ENCODE measurements at places on chromosomes 1 and 21.
A peak's percentile ranks its signal among the peaks of the same experiment; 100 is the strongest.

DNA sequence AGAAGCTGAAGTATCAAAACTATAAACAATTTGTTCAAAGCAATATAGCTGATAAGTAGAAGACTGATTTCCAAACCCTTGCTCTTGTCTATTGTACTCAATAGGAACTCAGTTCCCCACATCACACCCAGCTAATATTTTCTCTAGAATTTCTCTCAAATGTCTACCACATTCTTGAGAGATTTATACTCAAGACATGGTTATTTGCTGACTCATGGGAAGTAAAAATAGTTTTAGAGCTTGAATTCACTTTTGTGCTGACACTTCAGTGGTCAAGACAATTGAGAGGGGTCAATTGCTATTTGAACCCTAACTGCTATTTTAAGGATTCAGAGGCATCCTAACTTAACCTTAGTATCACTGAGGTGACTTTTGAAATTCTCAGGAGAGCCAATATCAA, 99.0 kb downstream of the TNNI3K start:
- DNase-seq, result no peak

GRCh38 chr21:14119038-14119437, 91.7 kb downstream of the LIPI start:
- DNase-seq, result no peak

DNA sequence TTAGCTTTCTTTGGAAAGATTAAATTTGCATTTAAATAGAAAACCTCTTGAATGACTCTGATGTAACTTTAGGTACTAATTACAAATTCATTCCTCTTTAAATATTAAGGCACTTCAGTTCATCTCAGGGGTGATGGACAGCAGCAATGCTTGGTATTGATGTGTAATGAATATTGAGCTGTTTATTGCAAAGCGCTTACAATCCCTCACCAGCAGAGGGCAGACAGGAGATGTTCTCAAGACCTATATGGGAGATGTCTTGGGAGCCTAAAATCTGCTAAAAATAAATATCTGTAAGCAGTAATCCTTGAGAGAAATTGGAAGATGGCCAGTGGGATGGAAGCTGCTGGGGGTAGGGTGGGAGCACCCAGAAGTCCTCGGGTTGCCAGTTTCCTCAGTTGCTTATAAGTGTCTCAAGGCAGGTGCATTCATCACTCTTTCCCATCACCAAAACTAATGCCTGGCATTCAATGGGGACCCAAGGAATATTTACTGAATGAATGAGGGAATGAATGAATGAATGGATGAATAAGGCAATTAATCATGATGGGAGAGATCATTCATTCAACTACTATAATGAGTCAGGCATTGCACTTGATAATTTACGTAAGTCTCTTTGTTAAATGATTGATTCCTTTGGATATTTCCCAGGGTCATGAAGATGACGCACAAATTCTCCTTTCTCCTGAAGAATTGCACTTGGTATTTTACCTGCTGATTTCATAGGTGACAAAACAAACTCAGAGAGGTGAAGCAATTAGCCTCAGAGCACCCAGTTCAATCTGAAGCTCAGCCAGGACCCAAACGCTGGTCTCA, 2.3 kb downstream of the KLHDC8A start:
- DNase-seq, result peak; percentile 65

DNA sequence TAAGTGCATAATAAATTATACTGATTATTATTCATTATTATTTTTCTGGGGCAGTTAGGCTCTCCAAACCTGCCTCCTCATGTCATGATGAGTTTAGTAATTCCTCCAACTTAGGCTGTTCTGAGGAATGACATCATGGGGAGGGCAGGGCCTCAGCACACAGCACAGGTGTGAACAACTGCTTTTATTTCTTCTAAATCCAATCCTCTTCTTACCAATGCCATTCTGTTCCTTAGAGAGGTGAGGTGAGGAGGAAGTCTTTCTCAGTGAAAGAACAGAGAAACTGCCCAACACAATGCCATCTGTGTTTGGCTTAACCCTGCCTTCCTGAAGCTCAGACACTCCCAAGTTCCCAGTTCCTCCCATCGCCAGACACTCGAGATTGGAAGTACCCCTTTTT, 45.4 kb upstream of the WASF2 start:
- DNase-seq, result no peak

- DNase-seq, result no peak
These were observed 56.7 kb downstream of the CAMK2N1 start for GRCh38 chr1:20429296-20429695.

DNA sequence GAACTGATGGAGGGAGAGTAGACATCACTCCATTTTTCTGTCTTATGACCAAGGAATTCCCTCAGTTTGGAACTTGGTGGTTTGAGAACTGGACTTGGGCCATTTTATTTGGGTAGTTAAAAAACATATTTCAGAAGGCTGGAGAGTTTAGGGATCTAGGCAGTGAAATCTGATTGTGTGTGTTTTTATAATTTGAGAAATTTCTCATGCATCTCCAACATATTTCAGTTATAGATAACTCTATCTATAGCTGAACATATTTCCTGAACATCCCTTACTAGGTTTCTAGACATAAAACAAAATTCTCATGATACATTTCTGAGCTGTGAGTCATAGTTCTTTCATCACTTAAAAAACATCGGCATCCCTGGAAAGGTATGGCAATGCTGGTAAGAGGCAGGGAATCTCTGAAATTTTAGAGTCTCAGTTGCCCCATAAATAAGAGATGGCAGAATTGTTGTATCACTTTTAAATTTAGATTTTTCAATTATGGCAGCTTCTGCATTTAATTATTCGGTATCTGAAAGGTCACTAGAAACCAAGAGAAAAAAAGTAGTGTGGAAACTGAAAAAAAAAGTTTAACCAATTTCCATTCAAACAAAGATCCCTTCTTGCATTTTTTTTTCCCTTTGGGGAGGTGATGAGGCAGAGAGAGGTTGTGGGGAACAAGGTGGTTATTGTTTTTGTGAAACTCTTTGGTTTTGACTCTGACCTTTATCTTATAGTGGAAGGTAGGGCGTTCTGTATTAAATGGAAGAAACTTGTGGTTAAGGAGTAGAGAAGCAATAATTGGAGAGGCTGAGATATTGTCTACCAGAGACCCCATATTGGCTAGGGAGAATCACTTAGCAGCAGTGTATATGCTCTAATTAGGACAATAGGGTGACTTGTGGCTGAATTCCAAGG, 102.9 kb downstream of the FASLG start:
- no peak for DNase-seq

DNA sequence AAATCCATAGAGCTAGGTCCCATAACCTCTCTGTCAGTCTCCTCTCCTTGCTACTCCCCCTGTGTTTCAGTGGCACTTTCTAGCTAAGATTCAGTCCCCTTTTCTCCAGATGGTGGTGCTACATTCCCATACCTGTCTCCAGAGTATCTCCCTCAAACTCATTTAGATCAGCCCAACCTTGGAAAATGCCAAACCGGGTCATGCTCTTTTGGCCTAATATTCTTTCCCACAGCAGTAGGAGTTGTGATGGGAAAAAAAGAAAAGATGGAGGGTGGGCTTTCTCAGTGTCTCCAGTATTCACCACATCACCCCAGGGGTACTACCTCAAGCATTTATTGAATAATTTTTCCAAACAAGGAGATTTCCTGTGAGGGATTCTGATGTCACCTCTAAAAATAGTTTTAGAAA, 3.2 kb upstream of the RXFP4 start:
- peak; percentile 61 for DNase-seq

GRCh38 chr1:194447636-194448035, 1261.2 kb upstream of the B3GALT2 start:
- DNase-seq, result no peak

GRCh38 chr1:217260676-217261075, 370.2 kb downstream of the GPATCH2 start:
- no peak for DNase-seq

DNA sequence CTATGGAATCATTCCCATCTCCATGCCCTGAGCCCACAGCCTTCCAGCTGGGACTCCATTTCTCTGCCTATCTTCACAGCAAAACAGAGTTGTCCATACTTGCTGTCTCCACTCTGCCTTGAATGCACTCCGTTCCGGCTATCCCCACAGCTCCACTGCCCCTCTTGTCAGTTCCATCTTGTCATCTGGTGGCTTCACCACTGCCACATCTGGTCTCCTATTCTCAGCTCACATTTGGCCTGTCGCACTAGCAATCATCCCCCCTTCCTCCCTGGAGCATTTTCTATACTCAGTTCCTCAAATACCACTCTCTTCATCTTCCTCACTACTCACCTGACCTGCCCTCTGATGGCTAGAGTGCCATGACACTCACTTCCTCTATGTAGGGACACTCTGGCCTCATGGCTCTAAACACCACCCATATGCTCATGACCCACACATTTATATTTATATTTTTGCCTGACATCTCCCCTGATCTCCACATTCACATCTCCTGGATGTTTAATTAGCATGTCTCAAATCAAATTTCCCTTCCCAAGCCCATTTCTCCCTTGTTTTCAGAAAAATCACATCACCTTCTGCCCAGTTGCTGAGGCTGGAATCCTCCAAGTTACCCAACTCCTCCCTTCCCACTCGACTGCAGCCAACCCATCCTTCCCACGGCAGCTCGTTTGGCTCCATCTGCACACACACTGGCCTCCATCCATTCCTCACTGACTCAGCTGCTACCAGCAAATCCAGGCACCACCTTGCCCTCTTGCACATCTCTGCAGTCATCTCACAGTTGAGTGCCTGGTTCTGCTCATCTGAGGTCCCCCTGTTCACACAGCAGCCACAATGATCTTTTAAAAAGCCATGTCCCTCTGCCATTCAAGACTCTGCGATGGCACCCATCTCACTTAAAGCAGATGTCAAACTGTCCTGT, 6.1 kb downstream of the ZNF692 start:
- peak; percentile 39 for DNase-seq

DNA sequence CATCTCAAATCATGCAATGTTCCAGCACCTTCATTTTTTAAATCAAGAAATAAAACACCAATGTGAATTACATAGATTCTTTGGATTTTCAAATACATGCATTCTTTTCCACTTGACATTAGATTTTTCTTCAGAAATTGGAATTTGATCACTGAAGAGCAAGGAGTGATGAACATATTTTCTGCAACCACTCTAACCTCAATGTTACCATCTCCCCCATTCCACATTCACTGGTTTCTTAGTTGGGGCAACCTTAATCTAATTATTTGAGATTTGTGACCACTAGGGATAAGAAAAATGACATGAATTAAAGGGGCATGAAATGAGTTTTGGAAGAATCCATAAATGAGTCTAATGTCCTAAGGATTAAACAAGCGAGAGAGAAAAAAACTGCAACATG, 168.7 kb upstream of the NR5A2 start:
- no peak for DNase-seq

GRCh38 chr1:237269938-237270337, 228.0 kb downstream of the RYR2 start:
- no peak for DNase-seq

- no peak for DNase-seq
These were observed 26.5 kb upstream of the SLC30A10 start for GRCh38 chr1:219954736-219955421.

- no peak for DNase-seq
These were observed 82.7 kb downstream of the CAMTA1 start for GRCh38 chr1:6867729-6868659.

GRCh38 chr1:154837034-154837671, 32.9 kb downstream of the KCNN3 start:
- DNase-seq, result no peak

- DNase-seq, result no peak
These were observed 8.8 kb upstream of the ADAR start for GRCh38 chr1:154616659-154617345.

- peak; percentile 93 for DNase-seq
These were observed at the start of gene NUDC for GRCh38 chr1:26921540-26922430. Gene NUDC, plus strand, starts transcription at chr1:26921743. Its CDS starts 106 bp downstream, at chr1:26921849.

DNA sequence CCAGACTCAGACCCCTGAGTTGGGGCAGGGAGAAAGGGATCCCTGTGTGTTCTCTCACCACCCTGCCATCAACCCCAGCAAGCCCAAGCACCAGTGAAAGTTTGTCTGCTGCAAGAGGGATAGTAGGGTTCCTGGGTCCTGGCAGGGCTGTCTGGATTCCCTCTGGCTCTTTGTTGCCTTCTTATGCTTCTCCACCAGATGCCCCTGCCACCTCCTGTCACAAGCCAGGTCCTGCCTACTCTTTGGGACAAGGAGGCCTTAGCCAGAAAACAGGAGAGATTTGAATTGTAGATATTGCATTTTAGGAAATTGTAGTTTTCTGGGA, 21.7 kb downstream of the UBE2T start:
- DNase-seq, result no peak

DNA sequence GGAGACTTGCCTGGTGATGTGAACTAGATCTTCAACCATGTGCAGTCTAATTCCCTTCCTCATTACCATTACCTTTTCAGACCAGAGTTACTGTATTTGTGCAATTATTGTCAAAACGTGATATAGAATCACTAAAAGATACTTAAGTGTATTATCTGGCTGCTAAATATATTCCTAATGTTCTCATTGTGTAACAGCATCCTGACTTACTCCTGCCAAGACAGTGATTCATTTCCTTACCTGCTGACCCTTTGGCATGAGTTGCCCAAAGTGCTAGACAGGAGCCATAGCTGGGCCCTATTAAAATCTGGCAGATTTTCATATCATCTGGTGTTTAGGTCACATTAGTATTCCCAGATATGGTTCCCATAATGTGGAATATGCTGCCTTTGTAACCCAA, 598.3 kb upstream of the CAMK1G start:
- DNase-seq, result no peak

- no peak for DNase-seq
These were observed 30.1 kb downstream of the ABCG1 start for GRCh38 chr21:42248783-42249597.

GRCh38 chr1:244672946-244673682, 20.2 kb downstream of the DESI2 start:
- no peak for DNase-seq

DNA sequence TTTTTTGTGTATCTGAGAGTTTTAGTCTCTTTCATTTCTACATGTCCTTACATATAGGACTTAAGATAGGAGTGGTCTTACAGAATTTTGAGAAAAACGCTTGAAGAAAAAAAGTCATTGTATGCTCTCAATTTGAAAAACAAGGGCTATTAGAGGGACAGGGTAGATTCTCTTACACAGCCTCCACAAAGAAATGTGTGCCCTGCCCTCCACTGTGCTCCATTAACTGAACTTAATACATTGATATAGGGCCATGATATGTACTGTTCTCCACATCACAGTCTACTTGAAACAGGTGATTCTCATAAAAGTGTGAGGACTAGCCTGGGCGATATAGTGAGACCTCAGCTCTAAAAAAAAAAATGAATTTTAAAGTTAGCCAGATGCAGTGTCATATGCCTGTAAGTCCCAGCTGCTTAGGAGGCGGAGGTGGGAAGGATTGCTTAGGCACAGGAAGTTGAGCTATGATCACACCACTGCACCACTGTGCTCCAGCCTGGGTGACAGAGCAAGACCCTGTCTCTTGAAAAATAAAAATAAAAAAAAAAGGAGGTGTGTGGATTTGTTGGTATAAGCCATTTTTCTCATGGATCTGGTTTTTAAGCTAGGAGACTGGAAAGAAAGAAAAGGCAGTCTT, 77.0 kb downstream of the HMCN1 start:
- no peak for DNase-seq

GRCh38 chr1:53968125-53968513, 22.0 kb downstream of the LRRC42 start:
- no peak for DNase-seq

Measured in fibroblast of the conjunctiva (primary cell).